ENCODE measurements at places on chromosomes 7 and 10.

GRCh38 chr7:158391541-158391940, 196.1 kb downstream of the PTPRN2 start:
- no peak for DNase-seq

DNA sequence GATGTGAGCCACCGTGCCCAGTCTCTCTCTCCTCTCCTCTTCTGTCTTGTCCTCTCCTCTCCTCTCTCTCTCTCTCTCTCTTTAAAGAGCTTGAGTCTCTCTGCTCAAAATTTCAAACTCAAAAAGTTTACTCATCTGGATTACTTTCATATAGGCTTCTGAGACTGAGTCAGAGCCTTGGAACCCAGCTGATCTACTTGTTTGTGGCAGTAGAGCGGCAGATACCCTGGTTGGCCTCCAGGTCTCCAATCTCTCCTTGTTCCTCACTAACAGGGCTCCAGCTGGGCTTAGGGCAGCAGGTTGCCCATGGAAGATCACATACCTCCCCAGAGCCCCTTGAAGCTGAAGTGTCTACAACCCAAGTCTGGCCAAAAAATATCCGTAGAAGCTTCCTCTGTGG, 51.0 kb downstream of the HHEX start:
- peak; percentile 50 for DNase-seq

- DNase-seq = no peak
Observed at GRCh38 chr7:148014541-148014940, 576.0 kb upstream of the C7orf33 start.

- DNase-seq = no peak
Observed at GRCh38 chr7:200290-200689, 7.9 kb downstream of the FAM20C start.

GRCh38 chr7:77455321-77455720, 39.2 kb upstream of the GSAP start:
- peak; percentile 31 for DNase-seq
